Bronchial epithelial cell (primary cell): ENCODE measurements at places on chromosomes 3 and 15. TPM values are rescaled to one million over a fixed set of nuclear protein-coding genes. Genes with fewer than 3 reads are reported as not detected.

Gene PODXL2
- 1.8 and 3.4 TPM in 2 replicates for total RNA-seq

Gene WDR93
- not detected in 2 replicates for total RNA-seq

Gene TRIM42
- total RNA-seq: not detected in 2 replicates

Gene SYNPR
- not detected in 2 replicates for total RNA-seq

Gene CCR9
- not detected in 2 replicates for total RNA-seq

Gene CGNL1
- total RNA-seq: 0.53 and 1.5 TPM in 2 replicates

Gene OR5K2
- total RNA-seq: not detected in 2 replicates

Gene TAGLN3
- 0.77 and 1.8 TPM in 2 replicates for total RNA-seq

Gene ITIH4
- 0.26 and 1.8 TPM in 2 replicates for total RNA-seq

Gene HOMER2
- total RNA-seq: 75.3 and 108 TPM in 2 replicates

Gene VIPR1
- 4.2 and 5.8 TPM in 2 replicates for total RNA-seq

Gene CCDC39
- not detected in 2 replicates for total RNA-seq

Gene INSYN1
- total RNA-seq: under 0.01 and 1.2 TPM in 2 replicates

Gene GOLGA6L4
- total RNA-seq: 0.53 and 1.3 TPM in 2 replicates

Gene MLF1
- total RNA-seq: 5.5 and 12.2 TPM in 2 replicates

Gene GPR62
- total RNA-seq: not detected in 2 replicates

Gene LTF
- total RNA-seq: under 0.01 TPM in 1 of 2 replicates, not detected in the other

Gene OCA2
- 0.26 TPM in 2 replicates for total RNA-seq

Gene FGD5
- not detected in 2 replicates for total RNA-seq

Gene GOLGA6L26
- not detected in 2 replicates for total RNA-seq

Gene TTLL13
- under 0.01 TPM in 2 replicates for total RNA-seq

Gene WDR49
- total RNA-seq: 0.51 and 1.1 TPM in 2 replicates

Gene CCR2
- total RNA-seq: 0.13 TPM in 1 of 2 replicates, not detected in the other

Gene WDR53
- 9.5 and 14.6 TPM in 2 replicates for total RNA-seq

Gene AGBL1
- total RNA-seq: not detected in 2 replicates

Gene MUC4
- 0.26 and 1.0 TPM in 2 replicates for total RNA-seq
